ENCODE measurements at places on chromosomes 7 and 10.

DNA sequence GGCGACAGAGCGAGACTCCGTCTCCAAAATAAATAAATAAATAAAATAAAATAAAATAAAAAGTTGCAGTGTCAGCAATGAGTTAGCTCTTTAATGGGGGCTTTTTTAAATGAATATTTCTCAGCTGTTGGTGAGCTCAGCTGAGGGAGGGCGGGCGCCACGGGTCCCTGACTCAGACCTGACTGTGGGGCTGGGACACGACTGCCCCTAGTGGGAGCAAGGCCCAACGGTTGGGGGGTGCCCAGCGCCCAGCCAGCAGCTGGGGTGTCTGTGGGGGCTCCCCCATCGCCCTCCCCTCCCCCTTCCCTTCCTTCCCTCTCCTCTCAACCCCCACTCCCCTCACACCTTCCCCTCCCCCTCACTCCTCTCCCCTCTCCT, 46.6 kb downstream of the PWWP2B start:
- no peak for DNase-seq

GRCh38 chr10:50228672-50229071, 22.6 kb downstream of the ASAH2 start:
- DNase-seq, result no peak

DNA sequence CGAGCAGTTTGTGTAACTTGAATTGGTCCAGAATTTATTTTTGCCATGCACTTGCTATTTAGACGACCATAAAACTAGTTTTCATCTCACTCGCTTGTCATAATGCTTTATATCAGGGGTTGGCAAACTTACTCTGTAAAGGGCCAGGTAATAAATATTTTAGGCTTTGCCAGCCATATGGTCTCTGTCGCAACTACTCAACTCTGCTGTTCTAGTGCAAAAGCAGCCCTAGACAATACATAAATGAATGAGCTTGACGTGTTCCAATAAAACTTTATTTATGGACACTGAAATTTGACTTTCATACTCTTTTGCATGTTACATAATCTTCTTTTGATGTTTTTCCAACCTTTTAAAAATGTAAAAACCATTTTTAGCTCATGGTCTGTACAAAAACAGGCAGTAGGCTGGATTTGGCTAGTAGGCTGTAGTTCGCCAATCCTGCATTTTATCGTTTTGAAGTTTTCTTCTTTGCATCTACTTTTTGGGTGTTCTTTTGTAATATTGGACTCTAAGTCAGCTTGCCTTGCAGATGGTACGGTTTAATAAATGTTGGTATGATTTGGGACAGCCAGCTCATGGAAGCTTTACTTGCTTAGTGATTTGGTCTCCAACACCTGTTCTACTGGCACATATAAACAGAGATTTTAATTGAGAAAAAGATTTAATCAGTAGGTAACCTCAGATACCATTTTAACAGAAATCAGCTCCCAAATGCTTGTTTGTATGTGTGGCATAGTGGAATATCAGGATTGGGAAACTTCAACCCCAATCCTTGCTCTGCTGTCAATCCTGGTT, 25.6 kb downstream of the SND1 start:
- no peak for DNase-seq

DNA sequence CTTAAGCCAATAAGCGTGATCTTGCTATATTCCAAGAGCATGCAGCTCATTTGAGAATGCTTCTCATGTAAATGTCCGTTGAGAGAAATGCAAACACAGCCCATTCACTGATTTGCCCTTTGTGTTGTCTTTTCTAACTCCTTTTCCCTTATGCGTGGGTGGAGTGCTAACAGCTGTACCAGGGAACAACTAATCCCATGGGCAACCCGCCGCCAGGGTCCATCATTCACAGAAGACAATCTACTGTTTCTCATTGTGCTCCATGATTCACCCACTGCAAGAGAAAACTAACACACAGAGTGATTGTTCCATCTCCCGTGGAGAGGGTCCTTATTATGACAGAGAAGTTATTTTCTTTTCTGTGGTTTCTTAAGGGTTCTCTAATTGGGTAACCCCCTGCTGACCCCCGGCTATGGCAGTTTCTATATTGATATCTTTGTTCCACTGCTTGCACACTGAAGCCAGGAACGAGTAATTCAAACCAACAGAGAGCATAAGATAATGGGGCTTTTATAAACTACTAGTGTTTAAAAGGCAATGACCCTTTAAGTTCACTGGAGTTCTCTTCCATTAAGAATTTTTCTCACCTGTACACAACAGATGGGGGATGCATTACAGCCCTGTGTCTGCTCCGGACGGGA, 298.7 kb downstream of the BAMBI start:
- DNase-seq, result no peak

DNA sequence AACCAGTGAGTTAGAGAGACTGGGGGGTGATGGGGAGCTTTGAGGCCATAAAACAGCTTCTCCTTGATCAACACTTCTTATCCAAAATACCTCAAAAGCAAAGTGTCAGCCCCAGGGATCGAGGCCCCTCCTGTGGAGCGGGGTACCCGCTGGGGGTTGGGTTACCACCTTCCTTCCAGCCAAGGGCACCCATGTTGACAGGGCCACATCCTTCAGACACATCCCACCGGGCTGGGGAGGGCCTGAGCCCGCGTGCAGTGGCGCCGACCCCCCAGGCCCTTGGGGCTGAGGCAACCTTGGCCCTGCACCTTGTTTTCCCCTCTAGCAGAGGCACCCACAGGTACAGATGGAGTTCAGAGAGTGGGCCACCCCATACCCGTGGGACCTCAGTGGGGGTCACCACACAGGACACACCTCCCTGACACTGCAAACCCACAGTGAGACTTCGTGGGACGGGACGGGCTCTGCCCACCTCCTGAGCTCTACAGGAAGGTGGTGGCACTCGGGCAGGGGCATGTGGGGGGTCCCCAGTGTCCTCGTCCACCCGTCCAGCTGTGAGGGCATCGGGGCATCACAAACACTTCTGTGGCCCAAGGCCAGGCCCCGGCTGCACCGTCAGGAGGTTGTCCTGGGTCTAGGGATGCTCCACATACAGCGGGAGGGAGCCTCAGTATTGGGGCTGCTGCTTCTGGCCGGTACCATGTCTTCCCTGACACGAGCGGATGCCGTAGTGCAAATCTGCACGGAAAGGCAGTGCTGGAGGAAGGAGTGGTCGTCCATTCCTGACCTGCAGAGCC, 10.7 kb downstream of the DPYSL4 start:
- no peak for DNase-seq

- DNase-seq, result no peak
Observed at GRCh38 chr7:77538281-77539212, 1.5 kb downstream of the PTPN12 start.

GRCh38 chr7:25967278-25968204, 184.5 kb upstream of the NFE2L3 start:
- peak; percentile 80 for DNase-seq

DNA sequence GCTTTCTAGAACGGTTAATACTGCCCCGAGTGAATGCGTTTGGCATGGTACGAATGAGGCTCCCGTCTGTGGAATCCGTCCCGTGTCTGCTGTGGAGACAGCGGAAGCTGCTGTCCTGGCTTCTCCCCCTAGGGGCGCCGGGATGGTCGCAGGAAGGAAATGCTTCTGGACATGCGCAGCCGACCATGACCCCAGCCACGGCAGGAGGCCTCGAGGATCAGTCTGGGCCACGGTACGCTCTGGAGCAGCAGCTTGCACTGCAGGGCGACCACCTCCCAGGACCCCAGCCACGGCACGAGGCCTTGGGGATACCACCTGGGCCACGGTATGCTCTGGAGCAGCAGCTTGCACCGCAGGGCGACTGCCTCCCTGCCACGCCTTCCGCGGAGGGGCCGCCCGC, 107.9 kb downstream of the CYTH3 start:
- DNase-seq, result no peak

- no peak for DNase-seq
Observed at GRCh38 chr10:62726142-62726541, 78.4 kb upstream of the ADO start.

GRCh38 chr7:108561047-108561619, 8.4 kb downstream of the THAP5 start:
- peak; percentile 21 for DNase-seq

DNA sequence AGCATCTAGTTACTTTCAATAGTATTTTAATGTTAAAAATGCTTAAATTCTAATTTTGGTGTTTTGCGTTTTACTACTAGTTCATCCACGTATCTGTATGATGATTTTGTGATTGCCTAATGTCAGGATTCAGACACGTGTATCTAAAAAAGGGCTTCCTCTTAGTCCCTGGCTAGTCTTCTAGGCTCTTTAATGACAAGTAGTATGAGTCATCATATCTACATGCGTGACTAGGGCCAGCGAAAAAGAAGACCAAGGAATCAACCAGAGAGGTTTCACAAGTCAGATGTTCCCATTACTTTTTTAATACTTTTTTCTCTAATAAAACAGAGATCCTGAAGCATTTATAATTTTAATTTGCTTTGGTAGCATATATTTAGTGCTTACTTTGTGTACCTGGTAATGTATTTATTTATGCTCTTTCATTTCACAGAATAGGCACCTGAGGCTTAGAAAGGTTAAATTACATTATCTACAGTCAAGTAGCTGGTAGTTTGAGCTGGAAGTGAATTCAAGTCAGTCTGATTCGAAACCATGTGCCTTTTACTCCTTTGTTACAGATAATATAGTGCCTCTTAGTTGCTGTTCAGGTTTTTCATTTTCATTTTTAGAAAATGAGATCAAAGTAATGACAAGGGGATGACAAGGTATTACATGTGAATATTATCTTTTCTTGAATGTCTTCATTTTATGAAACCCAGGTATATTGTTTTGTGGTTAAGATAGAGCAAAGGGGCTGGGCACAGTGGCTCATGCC, 140.3 kb downstream of the FOXP2 start:
- DNase-seq, result no peak

- DNase-seq, result no peak
Observed at GRCh38 chr7:25843467-25843866, 308.5 kb upstream of the NFE2L3 start.

GRCh38 chr10:11242443-11243387, 225.0 kb downstream of the CELF2 start:
- DNase-seq, result peak; percentile 93

GRCh38 chr7:2019711-2020511, 212.8 kb downstream of the MAD1L1 start:
- DNase-seq, result no peak

- no peak for DNase-seq
Observed at GRCh38 chr10:100158044-100158805, 27.6 kb downstream of the ERLIN1 start.

DNA sequence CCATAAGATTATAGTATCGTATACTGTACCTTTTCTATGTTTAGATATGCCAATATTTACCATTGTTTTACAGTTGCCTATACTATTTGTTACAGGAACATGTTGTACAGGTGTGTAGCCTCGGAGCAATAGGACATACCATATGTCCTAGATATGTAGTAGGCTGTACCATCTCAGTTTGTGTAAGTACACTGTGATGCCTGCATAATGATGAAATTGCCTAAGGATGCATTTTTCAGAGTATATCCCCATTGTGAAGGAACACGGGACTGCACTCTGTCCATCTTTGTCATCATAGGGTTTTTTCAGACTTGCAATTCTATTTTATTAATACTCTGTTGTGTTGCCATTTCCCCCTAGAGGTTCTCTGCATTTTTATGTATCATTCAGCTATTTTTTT, 50.1 kb downstream of the MCU start:
- no peak for DNase-seq

DNA sequence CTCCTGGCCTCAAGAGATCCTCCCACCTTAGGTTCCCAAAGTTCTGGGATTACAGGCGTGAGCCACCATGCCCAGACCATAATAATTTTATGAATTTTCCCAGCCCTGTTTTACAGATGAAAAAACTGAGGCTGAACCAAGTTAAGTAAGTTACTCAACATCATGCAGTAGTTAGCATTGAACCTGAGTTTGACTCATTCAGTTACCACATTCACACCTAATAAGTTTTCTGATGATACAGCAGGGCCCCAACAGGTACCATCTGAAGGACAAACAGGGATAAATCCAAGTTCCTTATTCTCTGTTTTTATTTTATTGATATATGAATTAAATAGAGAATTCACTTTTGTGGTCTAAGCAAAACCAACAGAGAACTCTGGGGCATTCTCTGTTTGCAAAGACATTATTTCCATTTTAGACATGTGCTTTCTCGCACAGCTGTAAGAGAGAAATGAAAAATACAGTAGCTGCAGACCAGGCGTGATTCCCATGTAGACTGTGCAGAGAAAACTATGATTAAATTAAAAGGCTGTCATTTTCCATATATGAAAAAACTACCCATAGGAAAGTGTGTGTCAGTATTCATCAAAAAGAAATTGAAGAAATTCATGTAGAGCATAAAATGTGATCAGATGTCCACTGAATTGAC, 26.6 kb downstream of the APBB1IP start:
- no peak for DNase-seq

DNA sequence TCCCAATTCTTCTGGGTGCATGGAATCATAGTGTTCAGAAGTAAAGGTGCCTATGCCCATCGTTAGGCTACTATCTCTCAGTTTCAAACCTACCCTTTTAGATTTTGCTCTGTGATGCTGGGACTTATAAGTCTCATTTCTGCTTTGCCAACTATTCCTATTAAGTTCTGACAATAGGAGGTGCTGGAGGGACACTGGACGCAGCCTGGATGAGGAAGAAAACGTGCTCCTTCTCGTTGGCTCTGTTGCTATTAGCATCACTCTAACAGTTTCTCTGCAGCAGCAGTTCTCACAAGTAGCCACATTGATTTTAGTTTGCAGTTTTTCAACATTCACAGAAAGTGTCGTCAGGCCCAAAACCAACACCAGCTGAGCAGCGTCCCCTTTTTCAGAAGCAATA, 72.4 kb downstream of the ABCC2 start:
- DNase-seq, result no peak

GRCh38 chr10:49313501-49314070, 14.6 kb downstream of the C10orf71 start:
- DNase-seq, result no peak

- no peak for DNase-seq
Observed at GRCh38 chr7:47596502-47597202, 14.7 kb upstream of the TNS3 start.

DNA sequence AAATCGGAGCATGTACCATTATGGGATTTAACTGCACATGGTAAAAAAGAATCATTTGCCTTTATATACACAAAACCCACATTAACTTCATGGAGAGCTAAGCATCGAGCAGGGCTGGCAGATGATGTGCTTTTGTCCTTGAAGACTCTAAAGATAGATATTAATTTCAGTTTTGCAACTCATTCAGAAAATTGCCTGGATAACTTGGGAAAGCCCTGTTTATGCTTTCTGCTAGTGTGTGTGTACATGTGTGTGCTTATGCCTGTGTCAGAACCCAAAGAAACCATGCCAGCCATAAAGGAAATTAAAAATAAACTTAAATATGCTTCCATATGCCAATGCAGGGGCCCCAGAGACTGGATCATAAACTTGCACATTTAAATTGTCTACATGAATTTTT, 640.0 kb downstream of the PARD3 start:
- DNase-seq, result no peak

DNA sequence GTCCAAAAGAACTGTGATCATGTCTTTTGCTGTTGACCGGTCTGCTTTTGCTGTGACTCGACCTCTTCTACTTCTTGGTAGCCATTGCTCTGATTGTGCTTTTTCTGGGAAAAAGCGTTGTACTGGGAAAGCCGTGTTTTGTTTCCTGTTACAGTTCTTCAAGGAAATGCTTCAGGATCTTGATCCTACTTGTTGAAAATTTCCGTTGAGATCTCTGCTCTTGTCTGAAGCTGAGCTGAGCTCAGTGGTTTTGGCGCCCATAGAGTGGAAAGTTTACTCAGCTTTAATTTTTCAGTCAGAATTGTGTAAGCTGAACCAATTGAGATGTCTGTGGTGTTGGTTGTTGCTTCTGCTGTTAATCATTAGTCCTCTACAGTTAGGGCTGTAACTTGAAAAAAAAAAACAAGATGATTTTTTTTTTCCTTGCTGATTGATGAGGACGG, 302.2 kb downstream of the CCDC3 start:
- no peak for DNase-seq

GRCh38 chr7:128459394-128459878, 3.8 kb downstream of the HILPDA start:
- DNase-seq, result peak; percentile 86

All from MM.1S (cell line).